Inflammatory macrophage treated with lipopolysaccharide for 4 hours (primary cell): ENCODE measurements at places on chromosomes 5 and 9.
A peak's percentile ranks its signal among the peaks of the same experiment; 100 is the strongest.

DNA sequence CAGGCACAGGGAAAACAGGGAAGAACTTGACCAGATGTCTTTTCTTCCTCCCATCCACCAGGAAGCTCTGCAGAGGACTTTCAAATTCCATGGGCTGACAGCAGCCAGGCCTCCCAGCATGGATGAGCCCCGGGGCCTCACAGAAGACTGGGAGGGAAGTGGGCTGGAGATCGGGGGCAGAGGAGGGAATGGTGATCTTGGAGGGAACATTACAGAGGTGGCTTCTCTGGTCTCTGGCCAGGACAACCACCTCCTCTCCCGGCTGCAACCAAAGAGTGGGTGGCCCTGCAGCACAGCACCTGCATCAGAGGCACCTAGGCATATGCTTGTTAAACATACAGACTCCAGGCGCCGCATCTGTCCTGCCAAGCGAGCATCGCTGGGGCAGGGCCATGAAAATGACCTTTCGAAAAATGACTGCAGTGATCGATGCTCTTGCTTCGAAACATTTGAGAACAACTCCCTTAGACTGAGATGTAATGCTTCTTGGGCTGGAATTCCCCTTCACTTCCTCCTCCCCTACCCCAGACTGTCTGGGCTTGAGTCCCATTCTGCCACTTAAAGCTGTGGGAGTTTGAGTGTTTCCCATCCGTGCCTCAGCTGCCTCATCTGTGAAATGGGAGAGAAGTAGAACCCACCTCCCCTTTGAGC, 68.7 kb upstream of the UNC5A start:
- DNase-seq = no peak

- no peak for DNase-seq
Measured at GRCh38 chr9:81718244-81718643, 28.9 kb upstream of the TLE1 start.

DNA sequence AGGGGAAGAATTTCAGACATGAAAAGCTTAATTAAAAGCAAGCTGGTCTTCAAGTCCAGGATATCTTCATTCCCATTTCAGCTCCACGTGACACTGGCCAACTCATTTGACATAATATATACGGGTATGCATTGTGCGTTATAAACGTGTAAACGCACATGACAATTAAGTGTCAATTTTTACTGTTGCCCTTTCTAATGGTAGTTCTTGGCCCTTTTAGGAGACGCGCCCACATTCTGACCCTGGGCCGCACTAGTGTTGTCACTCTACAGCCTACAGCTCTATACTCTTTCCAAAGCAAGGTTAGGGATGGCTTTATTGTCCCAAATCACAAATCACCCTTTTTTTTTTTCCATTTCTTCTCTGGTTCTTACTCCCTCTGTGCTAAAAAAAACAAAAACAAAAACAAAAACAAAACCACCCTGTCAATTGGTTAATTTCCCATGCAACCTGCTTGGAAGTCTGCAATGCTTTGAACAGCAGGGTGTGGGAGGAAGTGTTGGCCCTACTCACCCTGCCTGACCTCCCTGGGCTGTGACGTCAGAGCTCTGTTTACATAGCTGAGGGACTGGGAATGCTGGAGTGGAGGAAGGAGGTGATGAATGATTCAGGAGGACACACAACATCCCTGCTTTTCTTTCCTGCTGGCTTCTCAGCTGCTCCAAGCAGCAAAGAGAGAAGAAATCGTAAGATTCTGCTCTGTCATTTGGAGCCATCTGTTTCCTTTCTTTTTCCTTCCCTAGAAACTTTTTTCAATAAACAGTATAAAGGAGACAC, 19.3 kb downstream of the RFK start:
- DNase-seq = peak; percentile 49

DNA sequence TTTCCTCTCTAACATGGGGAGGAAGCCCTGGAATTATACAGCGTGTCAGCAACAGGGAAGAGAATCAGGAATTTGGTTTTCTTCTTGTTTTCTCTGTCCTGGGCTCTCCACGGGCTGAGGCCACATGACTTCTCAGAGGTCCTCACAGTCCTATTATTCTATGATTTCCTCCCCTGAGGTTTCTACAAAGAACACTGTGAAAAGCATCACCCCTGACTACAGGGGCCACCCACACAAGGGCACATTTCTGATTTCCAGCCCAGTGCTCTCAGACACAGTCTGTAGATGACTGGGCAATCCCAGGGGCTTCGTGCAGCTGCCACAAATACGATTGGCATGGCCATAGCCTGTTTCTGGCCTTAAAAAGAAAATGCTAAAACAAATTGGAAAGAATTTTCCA, 284.9 kb downstream of the CEMIP2 start:
- DNase-seq = no peak

DNA sequence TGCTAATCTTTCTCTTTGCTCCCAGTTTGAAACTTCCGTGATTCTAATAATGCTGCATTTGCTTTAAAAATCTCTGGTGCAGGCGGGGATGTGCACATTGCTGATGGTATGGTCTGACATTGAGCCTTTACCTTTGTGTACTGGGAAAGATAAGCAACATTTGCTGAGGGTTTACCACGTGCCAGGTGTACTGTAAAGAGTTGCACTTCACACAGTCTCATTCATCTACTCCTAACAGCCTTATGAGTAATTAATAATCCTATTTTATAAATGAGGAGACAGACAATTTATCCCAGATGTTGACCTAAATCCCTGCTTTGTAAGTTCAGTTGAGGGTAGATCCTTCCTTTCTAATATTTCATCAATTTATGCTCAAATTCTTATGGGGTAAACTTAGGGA, 726 bp upstream of the ADGRV1 start:
- DNase-seq = no peak

- DNase-seq = no peak
Measured at GRCh38 chr5:125874717-125875116, 548.5 kb upstream of the GRAMD2B start.

GRCh38 chr5:66122379-66123034, 21.6 kb upstream of the SREK1 start:
- no peak for DNase-seq

GRCh38 chr9:135786146-135786690, 84.2 kb downstream of the KCNT1 start:
- DNase-seq = no peak

DNA sequence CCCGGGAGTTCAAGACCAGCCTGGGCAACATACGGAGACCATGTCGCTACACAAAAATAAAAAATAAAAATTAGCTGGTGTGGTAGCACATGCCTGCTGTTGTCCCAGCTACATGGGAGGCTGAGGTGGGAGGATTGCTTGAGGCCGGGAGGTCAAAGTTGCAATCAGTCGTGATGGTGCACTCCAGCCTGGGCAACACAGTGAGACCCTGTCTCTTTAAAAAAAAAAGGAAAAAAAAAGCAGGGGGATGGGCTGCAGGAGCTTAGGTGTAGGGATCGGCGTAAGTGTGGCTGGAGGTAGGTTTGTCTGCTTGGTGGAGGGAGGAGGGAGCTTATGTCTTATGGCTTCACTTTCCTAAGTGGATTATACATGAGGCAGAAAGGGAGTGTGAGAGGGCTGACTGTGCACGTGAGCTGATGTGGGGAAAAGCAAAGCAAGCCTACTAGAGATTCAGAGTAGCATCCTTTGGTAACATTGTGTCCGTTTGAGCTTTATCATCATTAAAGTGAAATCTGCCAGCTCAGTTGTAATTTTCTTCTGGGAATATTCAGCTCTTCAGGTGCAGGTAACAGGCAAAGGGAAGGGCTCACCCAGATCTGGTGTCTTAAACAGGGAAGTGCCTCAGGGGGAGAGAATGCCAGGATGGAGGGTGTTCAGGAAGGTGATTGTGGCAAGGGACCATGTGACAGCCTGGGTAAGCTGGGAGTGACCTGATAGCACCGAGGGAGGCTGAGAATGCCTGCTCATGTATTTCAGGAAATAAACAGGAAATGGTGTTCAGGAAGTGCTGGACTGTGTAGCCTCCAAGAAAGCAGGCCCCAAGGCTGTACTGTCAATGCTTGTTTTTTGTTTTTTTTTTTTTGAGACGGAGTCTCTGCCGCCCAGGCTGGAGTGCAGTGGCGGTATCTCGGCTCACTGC, 17.6 kb upstream of the SETX start:
- peak; percentile 84 for DNase-seq

DNA sequence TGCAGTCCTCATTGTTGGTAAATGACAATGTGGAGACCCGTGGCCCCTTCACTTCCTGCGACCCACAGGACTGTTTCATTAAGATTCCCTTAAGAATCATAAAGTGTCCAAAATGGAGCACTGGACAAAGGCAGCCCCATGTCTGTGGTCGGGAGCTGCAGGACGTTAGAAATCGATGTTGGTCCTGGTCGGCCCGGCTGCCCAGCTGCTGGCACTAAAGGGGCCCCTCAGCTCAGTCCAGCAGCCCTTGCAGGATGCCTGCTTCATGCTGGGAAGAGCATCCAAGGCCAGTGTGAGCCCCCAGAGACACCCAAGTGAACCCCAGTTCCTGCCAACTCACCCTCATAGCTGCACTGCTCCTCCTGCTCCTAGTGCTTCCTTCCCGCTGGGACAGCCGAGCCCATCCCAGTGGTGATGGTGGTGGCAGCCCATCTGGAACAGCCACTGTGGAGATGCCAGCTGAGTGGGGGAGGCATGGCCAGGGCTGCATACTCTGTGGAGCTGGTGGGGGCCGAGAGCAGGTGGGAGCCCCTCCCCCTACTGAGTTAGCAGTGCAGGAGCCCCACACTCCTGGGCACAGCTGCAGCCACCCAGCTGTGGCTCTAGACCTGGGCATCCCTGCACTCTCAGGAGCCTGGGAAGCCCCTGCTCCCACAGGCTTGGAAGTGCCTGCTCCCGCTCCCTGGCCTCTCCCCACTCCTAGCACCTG, 168.0 kb upstream of the IRX2 start:
- DNase-seq = no peak

DNA sequence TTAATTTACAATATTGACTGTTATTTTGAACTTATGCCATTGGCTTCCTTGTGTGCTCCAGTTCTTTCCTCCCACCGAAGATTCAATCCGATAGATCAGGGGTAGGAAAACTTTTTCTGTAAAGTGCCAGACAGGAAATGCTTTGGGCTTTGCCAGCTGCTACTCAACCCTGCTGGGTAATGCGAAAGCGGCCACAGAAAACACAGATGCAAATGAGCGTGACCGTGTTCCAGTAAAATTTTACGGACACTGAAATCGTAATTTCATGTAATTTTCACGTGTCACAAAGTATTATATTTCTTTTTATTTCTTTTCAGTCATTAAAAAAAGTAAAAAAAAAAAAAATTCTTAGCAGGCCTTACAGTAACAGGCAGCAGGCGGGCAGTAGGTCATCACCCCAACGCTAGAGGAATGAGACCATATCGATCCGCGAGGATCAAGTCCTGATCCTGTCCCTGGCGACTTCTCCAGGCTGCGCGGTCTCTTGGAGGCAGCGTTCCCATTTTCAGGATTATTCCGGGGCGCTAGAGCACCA, 599 bp downstream of the NMRK1 start:
- DNase-seq = peak; percentile 62
